IMR-90 (cell line): ENCODE measurements at places on chromosomes 7 and 10.
A peak's percentile ranks its signal among the peaks of the same experiment; 100 is the strongest.

GRCh38 chr7:128810997-128811396, 19.2 kb upstream of the FLNC start:
- no peak for DNase-seq

DNA sequence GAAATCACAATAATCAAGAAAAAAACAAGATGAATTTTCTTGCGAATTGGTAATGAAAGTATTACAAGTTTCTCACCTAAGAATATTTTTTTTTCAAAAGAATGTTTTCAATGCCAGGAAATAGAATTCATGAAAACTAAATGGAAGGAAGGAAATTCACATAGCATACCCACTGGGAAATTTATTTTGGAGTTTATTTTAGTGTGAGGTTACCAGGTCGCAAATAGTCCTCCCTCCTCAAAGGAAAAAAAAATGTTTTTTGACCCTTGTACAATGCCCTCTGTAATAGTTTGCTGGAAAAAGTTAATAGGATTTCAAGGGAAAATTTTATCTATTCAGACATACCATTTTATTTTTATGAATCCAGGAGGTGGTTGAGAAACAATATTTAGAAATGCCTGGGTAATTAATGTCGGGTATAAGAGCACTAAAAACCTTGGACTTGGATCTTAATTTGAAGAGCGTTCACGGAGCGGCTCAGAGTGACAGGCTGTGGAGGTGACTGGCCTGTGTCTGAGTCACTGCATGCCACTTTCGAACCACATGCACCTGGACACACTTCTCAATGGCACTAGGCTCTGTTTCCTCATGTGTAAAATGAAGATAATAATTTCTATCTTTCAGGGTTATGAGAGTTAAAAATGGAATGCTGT, 28.2 kb downstream of the CUBN start:
- no peak for DNase-seq

DNA sequence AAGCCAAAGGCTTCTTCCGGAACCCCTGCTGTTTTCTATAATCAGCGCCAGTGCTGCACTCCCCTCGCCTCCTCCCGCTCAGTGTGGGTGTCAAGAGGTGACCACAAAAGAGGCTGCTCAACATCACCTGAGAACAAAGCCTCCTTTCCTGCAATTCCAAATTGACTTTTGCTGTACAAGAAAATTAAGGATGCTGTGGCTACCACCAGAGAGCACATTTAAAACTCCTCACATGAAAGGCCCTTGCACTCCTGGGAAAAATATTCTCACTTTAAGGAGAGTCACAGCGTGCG, 96.4 kb downstream of the HIPK2 start:
- DNase-seq, result no peak

- DNase-seq, result no peak
Observed at GRCh38 chr7:147992698-147993097, 597.9 kb upstream of the C7orf33 start.

GRCh38 chr7:139656387-139656786, 121.4 kb downstream of the HIPK2 start:
- DNase-seq, result no peak

DNA sequence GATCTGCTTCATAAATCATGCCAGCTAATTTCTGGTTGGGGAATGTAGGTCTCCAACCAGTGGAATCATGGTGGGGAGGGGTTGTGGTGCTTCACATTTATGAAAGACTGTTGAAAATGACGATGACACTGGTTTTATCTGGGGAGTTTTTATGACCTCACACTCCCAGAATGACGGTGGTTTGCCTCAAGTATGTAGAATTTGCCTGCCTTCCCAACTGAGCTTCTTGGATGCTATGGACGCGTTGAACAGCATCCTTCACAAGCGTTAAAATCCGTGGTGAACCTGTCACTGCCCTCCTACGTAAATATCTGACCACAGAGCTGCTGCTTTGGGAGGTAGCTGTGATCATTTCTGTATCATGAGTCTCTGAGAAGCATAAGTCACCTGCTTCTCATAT, 3.3 kb downstream of the INSYN2A start:
- DNase-seq, result peak; percentile 88

DNA sequence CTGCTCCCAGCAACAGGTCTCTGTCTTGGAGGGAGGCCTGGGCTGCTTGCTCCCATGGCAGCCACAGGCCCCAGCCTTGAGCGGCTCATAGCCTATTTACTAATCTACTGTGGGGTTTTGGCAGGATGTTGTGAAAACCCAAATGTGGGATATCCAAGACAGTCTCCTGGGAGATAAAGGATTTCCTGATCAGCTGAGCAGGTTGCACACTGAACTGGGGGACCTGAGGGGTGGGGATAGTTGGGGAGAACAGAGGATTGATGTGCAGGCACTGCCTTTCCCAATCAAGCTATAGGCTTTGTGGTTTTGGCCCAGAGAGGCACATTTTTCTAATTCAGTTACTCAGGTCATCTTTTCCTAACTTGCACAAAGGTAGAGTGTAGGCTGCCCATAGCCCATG, 92.6 kb downstream of the SH2D4B start:
- no peak for DNase-seq

DNA sequence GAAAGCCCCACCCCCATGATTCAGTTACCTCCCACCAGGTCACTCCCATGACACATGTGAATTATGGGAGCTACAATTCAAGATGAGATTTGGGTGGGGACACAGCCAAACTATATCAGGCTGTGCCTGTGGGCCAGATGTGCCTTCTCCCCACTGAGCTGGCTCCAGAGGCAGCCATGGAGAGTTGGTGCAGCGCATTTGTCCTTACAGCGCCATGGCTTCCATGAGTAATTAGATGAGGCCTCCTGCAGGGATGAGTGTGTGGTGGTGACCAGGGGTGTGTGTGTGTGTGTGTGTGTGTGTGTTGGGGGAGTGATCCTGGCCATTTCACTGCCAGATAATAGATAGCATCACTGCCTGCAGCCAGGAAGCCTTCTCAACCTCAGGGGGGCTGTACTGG, 94.6 kb downstream of the FANK1 start:
- no peak for DNase-seq

DNA sequence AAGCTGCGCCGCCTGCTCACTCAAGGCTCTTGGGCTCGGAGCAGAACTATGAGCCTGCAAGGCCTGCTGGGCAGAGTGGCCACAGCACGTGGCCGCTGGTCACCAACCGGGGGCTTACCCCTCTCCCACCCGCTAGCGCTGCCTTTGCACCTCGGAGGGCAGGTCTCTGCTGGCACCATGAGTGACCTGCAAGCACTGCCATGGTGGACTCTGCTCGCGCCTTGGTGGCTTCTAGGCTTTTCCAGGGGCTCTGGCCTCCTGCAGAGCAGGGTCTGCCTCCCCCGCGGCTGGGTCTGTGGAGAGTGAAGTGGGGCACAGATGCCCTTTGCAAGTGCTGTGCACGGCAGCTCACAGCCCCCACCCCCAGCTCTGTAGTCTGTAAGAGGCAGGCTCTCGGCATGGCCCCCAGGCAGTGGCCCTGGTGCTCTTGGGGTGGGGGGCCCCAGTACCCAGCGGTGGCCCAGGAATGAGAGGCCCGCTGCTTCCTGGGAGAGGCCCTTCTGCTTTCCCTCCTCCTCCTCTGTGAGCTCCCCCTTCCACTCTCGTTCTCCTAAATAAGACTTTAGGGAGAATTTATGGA, 119.6 kb downstream of the INPP5A start:
- no peak for DNase-seq

DNA sequence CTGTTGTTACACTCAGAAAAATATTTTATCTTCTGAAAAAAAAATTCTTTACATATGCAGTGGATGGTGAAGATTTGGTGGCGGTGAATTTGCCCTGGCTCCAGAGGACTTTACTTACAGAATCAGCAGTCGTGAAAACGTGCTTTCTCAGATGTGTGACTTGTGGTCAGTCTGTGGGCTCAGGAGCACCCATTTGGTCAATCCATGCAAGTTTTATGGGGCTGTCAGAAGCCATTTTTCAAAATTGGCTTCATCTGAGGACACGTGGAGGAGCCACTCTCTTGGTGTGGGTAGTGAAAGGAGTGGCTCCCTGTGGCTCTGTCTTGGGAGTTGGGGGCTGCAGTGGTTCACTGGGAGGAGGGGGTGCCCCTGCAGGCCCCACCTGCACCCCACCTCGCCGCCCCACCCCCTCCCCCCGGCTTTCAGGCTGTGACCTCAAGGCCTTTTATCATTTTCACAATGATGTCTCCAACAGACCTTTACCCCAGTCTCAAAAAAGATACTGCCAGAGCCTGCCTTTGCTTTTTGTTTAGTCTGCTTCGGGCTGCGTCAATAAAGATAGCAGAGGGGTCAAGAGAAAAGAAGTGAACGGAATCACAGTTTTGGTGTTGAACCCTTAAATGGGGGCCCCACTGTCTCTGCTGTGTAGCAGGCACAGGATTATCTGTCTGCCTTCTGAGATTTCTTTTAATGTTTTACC, 137.4 kb downstream of the MGMT start:
- no peak for DNase-seq

- DNase-seq, result no peak
Observed at GRCh38 chr10:72483471-72483870, 128.8 kb upstream of the DNAJB12 start.

GRCh38 chr7:28842769-28843295, 115.3 kb downstream of the TRIL start:
- DNase-seq, result no peak

- no peak for DNase-seq
Observed at GRCh38 chr10:89037096-89037495, 46.5 kb downstream of the FAS start.

- DNase-seq, result peak; percentile 67
Observed at GRCh38 chr7:90178679-90179278, 24.5 kb downstream of the STEAP1 start.

- DNase-seq, result no peak
Observed at GRCh38 chr10:128662520-128662919, 536.3 kb upstream of the MKI67 start.

DNA sequence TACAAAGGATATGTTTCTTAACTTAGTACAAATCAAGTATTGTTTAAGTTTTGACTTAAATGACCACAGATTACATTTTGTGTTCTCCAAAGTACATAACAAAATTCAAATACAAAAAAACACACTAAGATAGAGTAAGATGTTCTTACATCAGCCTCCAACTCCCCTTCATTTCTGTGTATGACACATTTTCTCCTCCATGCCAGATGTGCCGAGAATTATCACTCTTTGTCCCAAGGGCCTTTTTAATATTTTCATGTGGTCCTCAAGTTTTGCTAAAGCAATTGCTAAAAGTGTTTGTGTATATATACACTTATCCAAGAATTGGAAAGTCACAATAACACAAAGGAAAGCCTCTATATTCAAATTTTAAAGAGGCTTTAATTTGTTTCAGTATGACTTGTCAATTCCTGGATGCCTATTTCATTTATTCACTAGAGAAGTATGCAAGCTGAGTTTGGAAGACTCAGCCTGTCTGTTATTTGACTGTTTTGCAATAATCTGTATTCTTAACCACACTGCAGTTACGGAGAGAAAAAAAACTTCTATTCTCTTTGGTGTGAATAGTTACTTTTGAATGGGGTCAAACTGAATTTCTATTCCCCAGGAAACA, 586.4 kb upstream of the SEMA3D start:
- peak; percentile 52 for DNase-seq

- no peak for DNase-seq
Observed at GRCh38 chr7:117737926-117738325, 135.3 kb downstream of the CTTNBP2 start.

GRCh38 chr10:91434041-91434440, 23.9 kb downstream of the HECTD2 start:
- DNase-seq, result peak; percentile 77

- DNase-seq, result no peak
Observed at GRCh38 chr7:138170959-138171703, 94.9 kb downstream of the AKR1D1 start.

DNA sequence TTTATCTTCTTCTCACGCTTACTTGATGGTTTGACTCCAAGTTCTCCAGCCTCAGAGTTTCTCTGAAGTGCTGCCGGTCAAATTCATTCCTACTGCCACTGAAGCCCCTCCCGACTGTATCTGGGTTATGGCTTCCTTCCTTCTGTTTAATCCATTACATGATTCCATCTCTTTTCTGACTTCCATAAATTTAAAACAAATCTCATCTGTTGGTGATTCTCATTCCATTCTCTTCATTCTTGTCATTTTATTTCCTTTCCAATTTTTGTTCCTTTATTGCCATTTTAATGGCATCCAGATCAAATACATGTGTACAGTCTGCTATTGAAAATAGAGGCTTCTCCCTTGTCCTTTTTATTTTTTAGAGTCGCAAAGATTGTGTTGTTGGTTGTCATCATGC, 25.4 kb upstream of the HIBADH start:
- DNase-seq, result no peak

- DNase-seq, result peak; percentile 75
Observed at GRCh38 chr7:117715784-117716445, 157.3 kb downstream of the CTTNBP2 start.

- no peak for DNase-seq
Observed at GRCh38 chr10:99389729-99390480, 40.5 kb downstream of the GOT1 start.

GRCh38 chr7:48962821-48963505, 38.6 kb downstream of the CDC14C start:
- no peak for DNase-seq
